NCI-H460 (cell line): ENCODE measurements at places on chromosomes 3 and 15.
A peak's percentile ranks its signal among the peaks of the same experiment; 100 is the strongest.

- no peak for DNase-seq
Measured at GRCh38 chr3:53570709-53571108, 76.3 kb downstream of the CACNA1D start.

DNA sequence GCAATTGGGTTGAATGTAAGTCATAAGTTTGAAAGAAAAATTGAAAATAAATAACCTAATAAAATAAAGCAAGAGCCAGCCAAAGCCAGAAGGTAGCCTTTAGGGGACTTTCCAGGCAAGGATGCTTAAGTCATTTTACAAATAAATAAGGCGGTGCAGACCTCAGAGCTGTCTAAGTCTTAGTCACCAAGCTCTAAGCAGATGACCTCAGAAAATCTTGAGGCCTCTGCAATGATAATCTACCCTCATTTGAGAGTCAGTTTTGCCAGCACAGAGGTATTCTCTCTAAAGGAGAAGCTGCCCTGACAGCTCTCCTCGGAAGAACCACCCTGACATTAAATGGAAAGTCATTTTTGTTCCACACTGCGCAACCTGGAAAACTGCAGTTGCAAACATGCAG lies 113.9 kb downstream of the OXNAD1 start:
- DNase-seq: no peak

- no peak for DNase-seq
Measured at GRCh38 chr15:62103431-62103830, 36.7 kb downstream of the C2CD4A start.

DNA sequence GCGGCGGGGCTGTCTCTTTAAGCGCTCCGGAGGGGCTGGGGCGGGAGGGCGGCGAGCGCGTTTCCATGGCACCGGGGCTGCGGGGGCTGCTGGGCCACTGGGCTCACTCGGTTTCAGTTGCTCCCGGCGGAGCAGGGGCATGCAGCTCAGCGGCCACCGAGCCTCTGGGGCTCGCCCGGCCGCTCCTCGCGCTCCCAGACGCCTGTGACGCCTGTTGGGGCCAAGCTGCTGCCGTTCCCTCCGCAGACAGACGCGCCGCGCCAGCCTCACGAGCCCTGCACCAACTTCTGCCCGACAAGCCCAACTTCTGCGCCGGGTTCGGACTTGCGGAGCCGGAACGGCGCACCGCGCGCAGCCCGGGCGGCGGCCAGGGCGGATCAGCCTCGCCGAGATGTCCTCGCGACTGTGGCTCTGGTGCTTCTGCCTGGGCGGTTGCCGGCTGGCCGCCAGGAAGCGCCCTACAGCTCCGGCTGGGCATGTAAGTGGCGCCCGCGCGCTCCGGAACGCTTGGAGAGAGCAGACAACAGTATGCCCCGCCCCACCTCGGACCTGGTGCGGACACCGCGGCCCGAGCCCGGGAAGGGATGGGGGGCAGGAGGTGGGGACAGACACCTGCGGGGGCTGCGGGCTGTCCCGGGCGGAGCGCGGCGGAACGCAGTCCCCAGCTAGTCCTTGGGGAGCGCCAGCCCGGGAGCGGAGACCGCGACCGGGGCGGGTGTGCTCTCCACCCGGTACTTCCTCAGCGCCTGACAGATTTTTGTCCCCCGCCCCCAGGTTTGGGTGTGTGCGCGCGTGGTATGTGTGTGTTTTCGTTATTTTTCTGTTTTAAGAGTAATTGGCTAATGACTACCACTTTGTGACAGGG lies 154.1 kb upstream of the GOLIM4 start:
- peak; percentile 69 for DNase-seq

DNA sequence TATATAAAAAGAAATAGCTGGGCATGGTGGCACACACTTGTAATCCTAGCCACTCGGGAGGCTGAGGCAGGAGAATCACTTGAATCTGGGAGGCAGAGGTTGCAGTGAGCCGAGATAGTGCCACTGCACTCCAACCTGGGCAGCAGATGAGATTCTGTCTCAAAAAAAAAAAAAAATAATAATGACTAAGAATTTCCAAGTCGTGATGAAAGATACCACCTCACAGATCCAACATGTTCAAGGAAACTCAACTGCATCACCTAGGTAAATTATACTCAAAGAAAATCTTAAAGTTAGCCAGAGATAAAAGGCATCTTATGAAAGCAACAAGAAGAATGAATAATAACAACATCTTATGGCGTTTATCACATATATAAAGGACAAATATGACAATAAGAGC lies 50.1 kb downstream of the DOCK3 start:
- no peak for DNase-seq

- DNase-seq: no peak
Measured at GRCh38 chr15:94225616-94226015, 5.7 kb upstream of the MCTP2 start.

- DNase-seq: no peak
Measured at GRCh38 chr3:126897943-126898342, 85.0 kb upstream of the PLXNA1 start.

DNA sequence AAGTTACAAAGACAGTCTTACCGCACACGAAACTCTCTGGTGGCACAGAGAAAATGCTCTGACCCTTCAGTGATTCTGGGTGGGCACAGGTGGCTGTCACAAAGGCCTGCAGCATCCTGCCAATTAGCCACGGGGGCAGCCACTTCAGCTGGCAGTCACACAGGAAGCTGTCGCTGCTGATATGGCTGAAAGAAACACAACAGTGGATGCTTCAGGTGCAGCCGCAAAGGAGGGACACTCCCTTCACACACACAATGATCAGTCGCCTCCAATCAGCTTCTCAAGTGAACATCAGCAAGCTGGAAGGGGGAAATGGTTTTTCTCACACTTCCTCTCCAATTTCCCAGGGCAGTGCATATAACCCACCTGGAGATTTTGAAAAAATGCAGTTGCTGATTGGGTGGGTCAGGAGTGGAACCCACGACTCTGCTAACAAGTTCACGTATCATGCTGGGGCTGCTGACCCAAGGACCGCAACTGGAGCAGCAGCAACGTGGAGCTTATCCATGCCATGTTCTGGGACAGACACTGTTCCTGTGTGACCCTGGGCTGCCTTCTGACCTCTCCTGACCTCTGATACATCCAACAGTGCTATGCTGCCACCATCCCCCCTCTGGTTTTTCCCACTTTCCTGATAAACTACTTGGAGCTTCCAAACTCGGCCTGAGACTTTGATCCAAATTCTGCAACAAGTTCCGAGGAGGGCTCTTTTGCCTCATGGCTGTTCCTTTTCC lies 106.6 kb downstream of the LRIG1 start:
- DNase-seq: no peak

DNA sequence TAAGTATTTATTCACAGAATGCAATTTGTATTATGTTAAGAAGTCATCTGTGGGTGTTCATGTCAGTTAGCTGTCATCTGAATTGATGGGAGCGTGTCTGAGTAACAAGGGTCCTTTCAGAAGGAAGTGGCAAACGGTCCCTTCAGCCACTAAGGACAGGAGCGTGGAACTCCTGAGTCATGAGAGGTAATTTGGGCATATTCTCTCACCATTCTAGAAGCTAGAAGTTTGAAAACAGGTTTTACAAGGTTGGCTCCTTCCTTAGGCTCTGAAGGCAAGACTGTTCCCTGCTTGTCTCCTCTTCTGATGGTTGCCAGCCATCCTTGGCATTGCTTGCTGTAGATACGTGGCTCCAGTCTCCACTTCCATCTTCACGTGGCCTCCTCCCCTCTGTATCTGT lies 19.7 kb downstream of the ABHD2 start:
- DNase-seq: no peak

DNA sequence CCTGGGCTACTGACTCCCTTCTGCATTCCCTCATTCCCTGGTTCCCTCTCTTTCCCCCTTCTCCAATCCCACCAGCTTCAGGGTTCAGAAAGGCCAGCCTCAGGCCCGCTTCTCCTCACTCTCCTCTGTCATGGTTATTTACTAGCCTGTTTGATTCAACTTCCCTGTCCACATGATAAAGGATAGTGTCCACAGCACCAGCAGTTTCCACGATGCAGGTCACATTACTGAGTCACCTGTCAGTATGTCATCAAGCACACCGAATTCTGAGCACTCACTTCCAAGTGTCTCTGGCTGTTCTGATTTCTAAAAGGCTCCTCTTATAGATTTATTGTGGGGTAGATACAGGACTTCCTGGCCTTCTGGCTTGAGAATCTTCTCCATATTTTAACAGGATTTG lies 96.6 kb upstream of the CTNNB1 start:
- no peak for DNase-seq

DNA sequence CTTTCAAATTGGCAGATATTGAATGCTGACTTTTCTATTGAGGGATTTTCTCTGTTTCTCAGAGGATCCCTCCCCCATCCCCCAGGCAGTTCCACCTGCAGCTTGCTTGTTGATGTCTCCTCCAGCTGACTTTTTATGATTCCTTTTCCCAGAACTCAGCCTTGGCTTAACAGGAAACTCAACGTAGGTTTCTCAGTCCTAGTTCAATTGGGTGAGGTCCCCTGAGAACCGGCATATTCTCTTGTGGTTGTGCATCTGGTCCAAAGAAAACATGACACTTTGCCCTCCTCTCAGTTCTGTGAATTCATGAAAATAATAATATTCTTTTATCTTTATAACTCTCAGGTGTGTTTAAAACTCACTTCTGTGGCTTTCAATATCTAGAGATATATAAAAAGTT lies 1222.1 kb downstream of the OTOL1 start:
- DNase-seq: no peak

DNA sequence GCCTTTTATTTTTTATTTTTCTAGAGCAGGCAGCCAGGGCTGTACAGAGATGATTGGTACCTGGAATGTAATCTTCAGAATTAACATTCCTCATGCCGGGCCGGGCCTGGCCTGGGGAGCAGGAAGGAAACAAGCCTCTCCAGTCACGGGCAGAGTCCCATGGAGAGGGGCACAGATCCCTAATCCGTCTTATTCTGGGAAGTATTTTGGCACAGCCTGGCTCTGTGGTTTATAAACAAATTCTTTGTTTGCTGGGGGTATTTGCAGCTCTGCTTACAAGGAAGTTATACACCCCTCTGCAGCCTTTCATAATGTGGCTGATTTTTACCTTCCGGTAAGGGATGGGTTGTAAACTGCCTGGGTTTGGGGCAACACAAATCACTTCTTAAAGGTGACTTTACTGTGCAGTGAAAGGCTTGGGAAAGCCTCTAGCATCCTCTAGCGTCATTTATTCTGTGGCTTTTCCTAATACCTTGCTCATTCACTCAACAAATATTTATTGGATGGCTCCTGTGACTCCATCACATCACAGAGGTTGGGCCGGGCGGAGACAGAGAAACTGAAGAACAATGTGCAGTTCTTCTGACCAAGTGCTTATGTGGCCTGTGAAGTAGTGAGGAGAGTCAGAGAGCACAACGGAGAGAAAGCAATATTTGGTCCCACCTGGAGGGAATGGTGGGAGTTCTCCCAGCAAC lies 2.7 kb downstream of the SLC6A20 start:
- DNase-seq: no peak

GRCh38 chr3:44045476-44046275 lies 196.0 kb upstream of the TOPAZ1 start:
- DNase-seq: no peak

- DNase-seq: no peak
Measured at GRCh38 chr3:52190294-52191074, 7.5 kb upstream of the ALAS1 start.

GRCh38 chr15:78726870-78727551 lies 84.3 kb downstream of the ADAMTS7 start:
- peak; percentile 56 for DNase-seq

DNA sequence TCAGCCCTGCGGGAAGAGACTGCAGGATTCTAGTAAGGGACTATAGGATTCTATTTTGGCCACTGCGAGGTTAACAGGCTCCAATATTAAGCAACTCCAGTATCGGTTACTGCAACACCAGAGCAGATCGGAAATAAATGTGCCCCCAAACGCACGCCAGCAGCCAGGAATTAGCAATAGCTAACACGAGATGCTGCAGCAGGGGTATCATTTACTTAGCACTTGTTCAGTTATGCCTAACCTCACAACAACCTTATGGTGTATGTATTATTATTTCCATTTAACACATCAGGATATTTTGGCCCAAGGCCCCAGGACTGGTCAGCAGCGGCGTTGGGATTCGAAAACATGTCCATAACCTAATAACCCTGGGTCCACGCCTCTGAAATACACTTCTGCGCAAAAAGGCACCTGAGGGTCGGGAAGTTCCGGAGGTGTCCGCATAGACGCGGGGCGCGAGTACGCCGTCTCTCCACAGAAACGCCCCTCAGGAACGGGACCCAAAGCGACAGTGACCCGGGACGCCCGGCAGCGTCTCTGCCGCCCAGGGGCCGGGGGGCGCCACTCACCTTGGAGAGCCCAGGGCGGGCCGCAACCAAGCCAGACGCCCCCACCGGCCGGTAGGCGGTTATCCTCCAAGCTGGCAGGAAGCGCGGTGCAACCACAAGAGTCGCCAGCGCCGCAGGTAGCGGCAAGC lies 681 bp downstream of the PIK3CB start:
- peak; percentile 3 for DNase-seq

GRCh38 chr3:125069452-125069851 lies 13.7 kb upstream of the HEG1 start:
- DNase-seq: no peak

DNA sequence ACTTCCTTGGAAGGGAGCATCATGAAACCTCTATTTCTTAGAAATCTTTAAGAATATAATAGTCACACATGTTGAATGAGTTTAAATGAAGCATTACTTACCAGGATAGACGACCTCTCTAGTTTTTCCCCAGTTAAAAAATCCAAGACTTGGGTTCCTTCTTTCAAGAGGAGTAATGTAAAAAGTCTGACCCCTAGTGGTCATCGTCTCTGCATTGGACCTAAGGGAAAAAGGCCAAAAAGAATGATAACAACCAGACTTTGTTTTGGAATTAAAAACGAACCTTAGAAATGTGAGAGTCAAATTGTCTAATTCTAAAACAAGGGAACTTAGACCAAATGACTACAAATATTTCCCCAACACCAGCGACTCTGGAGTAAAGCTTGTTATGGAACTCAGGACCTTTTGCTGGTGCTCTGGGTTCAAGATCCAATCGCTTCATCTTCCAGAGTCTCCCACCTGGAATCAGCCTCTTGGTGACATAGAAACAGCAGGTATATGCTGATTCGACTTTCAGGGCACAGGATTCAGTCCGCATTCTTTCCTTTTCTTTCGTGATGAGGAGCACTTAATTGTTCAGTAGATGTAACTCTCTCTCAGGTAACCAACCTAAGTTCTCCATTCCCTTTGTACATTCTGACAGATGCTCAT lies 214.8 kb upstream of the TPRG1 start:
- peak; percentile 37 for DNase-seq

DNA sequence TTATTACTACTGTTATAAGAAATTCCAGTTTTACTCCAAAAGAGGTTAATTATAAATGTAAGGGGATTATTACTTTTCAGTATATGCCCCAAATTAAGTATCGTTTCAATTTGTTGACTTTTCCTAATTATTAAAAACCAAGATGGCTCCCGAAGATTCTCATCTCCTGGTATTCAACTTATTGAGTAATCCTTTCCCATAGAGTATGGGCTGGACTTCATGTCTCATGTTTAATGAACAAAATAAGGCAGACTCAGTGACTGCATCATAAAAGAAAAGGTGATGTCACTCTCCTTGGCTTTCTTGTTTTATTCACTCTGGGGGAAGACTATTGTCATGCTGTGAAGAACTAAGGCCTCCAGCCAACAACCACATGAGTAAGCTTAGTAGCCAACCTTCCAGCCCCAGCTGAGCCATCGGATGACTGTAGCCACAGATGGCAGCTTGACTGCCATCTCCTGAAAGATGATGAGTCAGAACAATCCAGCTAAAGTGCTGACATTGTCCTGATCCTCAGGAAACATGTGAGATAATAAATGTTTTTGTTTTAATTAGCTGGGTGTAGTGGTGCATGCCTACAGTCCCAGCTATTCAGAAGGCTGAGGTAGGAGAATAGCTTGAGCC lies 17.3 kb downstream of the IGF2BP2 start:
- DNase-seq: no peak
